ENCODE measurements at places on chromosomes 2 and 18. TPM values are rescaled to one million over a fixed set of nuclear protein-coding genes. Genes with fewer than 3 reads are reported as not detected.

ST6GAL2 gene
- total RNA-seq: 0.10 TPM

C2orf68 gene
- total RNA-seq: 30.6 TPM

ELAC1 gene
- 7.3 TPM for total RNA-seq

AKAIN1 gene
- total RNA-seq: not detected

DNA sequence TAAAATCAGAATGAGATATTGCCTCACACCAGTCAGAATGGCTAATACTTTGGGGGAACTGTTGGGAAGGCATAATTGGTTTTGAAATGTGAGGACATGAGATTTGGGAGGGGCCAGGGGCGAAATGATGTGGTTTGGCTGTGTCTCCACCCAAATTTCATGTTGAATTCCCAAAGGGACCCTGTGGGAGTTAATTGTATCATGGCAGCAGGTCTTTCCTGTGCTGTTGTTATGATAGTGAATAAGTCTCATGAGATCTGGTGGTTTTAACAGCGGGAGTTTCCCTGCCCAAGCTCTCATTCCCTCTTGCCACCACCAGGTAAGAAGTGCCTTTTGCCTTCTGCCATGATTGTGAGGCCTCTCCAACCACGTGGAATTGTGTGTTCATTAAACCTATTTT lies 59.6 kb downstream of the CSRNP3 start:
- no peak for ATAC-seq

- ATAC-seq: no peak
These were observed 9.1 kb downstream of the ASAP2 start for GRCh38 chr2:9215680-9216079.

DNA sequence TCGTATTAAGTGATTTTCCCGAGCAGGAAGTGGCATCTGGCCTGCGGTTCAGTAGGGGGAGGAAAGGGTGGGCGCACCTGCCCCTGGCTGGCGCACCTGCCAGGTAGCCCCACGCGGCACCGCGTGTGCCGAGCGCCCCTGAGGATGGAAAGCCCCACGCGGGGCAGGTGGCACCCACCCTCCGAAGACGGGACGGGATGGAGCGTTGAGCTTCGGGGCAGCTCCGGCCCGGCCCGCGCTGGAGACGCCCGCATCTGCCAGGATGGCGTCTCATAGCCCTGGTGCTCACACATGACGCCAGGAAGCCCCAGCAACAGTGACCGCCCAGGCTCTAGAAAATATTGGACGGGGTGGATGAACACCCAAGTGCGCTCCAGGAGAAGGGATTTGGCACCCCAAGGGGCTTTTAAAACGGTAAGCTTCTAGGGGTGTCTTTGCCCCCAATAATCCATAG lies 2.5 kb upstream of the NFATC1 start:
- no peak for ATAC-seq
